ENCODE measurements at places on chromosomes 12 and 14.

DNA sequence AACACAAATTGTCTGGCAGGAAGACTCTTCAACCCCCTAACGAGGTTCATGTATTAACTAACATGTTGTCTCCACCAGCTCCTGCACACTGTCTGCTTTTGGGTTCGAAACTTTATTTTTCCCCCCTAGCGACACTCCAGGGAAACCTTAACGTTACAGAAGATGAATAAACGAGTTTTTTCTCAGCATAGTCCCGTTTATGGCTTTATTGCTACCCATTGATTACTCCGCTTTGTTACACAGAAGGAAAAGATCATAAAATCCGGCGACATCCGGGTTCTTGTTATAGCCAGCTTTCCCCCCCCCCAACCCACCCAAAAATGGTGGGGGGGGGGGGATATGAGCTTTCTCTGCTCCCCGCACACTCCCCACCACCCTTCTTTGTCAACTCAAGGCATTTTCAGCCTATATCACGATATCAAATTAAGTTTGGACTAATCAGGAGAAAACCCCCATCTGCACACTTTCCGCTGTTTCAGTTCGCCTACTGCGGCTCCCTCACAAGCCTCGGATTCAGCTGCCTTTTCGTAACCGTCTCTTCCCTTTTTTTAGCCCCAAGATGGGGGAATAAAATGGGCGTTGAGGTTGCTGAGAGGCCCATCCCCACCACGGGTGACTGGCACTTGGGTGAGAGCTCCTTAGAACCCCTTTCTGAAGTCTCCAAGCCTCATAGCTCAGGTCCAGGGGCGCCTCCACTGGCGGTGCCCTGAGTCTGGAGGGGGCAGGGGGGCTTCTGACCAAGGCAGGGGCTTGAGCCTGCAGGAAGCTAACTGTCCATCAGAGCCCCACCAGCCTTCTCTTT is 1.4 kb upstream of the HOXC6 start:
- no peak for DNase-seq

DNA sequence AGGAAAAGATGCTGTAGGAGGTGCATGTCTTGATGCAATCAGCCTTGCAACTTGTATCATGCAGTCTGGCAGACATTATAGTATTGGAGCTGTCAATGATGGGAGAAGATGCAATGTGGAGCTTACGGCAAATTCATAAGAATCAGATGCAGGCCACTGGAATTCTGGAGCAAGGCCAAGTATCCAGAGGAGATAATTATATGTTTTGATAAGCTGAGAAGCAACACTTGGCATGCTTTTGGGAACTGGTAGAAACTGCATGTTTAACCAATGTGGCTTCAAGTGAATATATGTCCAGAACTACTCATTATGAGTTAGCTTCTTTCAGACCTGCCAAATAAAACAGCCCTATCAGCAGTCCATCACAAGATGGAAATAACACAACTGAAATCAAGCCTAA is 249.1 kb upstream of the PPFIA2 start:
- no peak for DNase-seq

DNA sequence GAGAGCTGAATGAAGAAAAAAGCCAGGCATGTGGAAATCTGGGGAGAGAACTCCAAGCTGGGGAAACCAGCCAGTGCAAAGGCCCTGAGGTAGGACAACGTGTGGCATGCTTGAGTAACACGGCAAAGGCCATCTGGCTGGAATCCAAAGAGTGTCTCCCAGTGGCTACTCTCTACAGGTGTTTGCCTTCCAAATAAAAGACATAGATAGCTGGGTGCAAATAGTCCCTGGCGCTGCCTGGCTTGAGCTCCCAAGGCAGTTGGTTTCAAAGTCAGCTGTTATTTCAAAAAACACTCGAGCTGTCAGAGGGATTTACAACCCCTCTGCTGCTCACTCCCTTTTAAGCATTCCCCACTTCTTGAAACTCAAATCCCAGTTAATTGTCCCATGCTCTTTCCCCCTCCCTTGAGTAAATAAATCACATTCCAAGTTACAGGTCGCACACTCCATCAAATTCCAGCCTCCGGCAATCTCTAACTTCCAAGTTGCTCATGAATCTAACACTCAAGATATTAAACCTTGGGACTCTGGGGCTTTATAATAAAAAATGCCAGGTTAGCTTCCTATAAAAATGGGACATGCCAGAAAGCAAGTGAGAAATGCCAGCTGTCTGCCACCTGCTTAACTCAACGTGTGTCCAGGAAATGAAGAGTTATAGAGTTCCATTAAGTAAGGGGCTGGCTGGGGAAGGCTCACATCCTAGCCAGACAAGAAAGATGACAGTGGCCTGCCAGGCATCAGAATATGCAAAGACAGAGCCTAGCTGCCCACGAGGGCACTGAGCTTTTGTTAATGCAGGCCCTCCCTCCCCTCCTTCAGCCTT is 133.6 kb upstream of the NOS1 start:
- DNase-seq, result no peak

GRCh38 chr12:32512379-32512778 is 113.0 kb downstream of the FGD4 start:
- DNase-seq, result no peak

DNA sequence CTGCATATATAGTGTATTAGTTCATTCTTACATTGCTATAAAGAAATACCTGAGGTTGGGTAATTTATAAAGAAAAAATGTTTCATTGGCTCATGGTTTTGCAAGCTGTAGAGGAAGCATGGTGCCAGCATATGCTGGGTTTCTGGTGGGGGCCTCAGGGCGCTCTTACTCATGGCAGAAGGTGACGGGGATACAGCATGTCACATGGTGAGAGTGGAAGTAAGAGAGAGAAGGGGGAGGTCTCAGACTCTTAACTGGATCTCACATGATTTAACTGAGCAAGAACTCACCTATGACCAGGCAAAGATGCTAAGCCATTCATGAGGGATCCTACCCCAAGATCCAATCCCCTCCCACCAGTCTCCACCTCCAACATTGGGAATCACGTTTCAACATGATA is 15.9 kb upstream of the PAWR start:
- DNase-seq, result no peak

DNA sequence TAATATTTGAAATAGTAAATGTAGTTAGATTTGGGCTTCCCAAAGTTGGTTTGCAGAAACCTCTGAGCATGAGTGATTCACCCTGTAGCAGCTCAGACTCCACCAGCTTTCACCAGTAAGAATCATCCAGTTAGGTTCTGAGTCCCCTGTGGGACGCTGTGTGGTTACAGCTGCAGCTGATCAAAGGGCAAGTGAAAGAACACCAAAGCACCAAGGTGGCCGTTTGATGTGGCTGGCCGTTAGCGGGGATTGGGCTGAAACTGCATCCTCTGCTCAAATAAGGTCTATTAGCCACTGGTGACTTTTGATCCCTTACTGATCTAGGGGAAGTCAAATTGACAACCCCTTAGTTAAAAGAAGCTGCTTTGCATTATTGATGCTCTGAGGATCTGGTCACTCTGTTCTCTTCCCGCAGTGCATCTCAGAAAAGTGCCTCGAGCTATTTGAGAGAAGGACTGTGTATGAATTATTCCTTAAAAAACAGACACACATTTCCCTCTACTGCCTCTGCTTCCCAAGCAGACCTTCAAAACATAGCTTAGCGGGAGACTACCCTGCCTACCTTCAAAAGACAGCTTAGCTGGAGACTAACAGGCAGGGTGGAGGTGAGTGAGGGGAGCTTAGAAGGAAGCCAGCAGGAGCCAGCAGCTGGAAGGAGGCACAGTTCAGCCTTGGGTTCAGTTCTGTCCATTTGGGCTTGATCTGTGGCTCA is 3.7 kb downstream of the ABHD12B start:
- no peak for DNase-seq

- peak; percentile 81 for DNase-seq
Measured at GRCh38 chr14:68687746-68688145, 105.1 kb downstream of the ZFP36L1 start.

DNA sequence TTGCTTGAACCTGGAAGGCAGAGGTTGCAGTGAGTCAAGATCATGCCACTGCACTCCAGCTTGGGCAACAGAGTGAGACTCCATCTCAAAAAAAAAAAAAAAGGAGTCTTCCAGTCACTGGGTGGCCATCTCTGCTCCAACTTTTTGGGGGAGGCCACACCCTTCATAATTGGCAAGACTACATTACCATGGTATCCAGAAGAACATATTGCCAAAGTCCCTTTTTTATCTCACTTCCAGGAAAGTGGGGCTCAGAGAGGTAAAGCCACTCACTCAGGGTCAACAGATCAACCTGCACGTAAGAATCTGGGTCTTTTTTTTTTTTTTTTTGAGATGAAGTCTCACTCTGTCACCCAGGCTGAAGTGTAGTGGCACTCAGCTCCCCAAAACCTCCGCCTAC is 5.0 kb upstream of the CD63 start:
- DNase-seq, result no peak

DNA sequence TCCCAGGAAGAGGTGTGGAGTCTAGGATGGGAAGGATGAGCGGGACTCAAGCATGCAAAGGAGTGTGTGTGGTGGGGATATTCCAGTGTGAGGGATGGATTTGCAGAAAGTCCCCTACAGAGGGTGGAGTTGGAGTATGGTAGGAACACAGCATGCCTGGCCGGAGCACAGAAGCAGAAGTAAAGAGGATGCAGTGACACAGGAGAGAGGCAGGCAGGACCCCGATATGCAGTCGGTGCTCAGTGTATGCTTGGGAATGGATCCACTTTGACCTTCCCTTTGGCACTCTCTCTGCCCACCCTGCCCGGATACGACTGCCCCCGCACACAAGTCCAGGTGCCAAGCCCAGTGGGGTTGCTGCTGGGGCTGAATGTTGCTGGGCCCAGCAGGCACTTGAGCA is 21.3 kb downstream of the WSCD2 start:
- DNase-seq, result no peak

DNA sequence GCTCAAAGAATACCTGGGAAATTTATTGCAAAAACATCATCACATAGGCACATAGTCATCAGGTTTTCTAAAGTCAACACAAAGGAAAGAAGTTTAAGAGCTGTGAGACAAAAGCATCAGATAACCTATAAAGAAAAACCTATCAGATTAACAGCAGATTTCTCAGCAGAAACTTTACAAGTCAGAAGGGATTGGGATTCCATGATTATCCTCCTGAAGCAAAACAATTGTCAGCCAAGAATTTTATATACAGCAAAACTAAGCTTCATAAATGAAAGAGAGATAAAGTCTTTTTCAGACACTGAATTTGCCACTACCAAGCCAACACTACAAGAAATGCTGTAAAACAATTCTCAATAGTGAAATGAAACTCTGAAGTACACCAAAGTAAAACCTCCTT is 28.8 kb upstream of the LGR5 start:
- DNase-seq, result no peak

DNA sequence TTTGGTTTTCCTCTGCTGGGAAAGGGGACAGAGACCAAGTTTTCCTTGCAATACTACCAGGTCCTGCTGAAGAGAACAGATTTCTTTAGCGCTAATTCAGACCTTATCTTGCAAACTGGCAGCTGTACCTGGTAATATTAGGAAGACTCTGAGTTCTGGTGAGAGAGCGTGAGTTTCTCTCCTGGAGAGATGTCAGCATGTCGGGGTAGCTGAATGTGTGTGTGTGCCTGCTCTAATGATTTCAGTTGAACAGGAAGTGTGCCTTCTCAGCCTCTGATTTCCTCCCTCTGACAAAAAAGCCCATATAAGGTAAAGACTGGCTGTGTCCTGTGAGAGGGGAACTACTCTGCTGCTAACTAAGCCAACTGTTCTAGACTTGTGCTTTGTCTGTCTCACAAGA is 10.3 kb upstream of the ERP27 start:
- peak; percentile 24 for DNase-seq

All from AG09309 (cell line).